Neural crest cell (in vitro differentiated cells): ENCODE measurements at places on chromosomes 1 and 21.

GRCh38 chr1:83583351-83584014 is 415.4 kb downstream of the TTLL7 start:
- DNase-seq, result no peak
- no peaks in the 10 kb centered on the region for H3K27me3 ChIP-seq
- H3K4me1 ChIP-seq, result no peaks in the 10 kb centered on the region
- no peak overlapping the region for H3K4me3 ChIP-seq
- H3K27ac ChIP-seq, result peak overlapping the region; percentile 5

DNA sequence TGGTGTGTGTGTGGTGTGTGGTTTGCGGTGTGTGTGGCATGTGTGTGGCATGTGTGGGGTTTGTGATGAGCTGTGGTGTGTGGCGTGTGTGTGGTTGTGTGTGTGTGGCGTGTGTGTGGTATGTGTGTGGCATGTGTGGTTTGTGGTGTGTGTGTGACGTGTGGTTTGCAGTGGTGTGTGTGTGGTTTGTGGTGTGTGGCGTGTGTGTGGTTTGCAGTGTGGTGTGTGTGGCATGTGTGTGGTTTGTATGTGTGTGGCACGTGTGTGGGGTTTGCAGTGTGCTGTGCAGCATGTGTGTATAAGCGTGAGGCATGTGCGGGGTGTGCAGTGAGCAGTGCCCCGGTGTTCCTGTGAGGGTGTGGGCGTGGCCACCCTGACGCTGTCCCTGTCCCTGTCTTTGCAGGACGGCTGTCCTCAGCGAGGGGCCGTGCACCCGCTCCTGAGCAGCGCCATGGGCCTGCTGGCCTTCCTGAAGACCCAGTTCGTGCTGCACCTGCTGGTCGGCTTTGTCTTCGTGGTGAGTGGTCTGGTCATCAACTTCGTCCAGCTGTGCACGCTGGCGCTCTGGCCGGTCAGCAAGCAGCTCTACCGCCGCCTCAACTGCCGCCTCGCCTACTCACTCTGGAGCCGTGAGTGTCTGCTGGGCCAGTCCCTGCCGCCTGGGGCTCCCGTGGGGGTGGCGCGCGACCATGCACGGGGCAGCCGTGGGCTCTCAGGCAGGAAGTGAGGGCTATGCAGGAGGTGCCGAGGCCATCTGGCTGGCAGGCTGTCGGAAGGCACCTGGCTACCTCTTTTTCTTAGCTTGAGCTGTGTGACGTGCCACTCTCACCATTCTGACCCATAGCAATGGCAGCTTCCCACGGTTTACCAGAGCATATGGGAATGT is 52.6 kb upstream of the TRAPPC10 start:
- no peaks in the 10 kb centered on the region for H3K27me3 ChIP-seq
- H3K27ac ChIP-seq, result no peak overlapping the region
- peaks cover 12% of the 10 kb centered on the region for H3K36me3 ChIP-seq
- H3K4me3 ChIP-seq, result no peak overlapping the region

GRCh38 chr1:228393268-228393701 is 13.3 kb downstream of the TRIM11 start:
- peak overlapping the region; percentile 23 for H3K4me3 ChIP-seq
- DNase-seq, result no peak
- peaks cover 3% of the 10 kb centered on the region for H3K36me3 ChIP-seq
- no peaks in the 10 kb centered on the region for H3K27me3 ChIP-seq
- H3K4me1 ChIP-seq, result no peaks in the 10 kb centered on the region
- no peak overlapping the region for H3K27ac ChIP-seq

- H3K27me3 ChIP-seq, result peaks cover 5% of the 10 kb centered on the region
- peak overlapping the region; percentile 95 for H3K4me3 ChIP-seq
- peak; percentile 48 for DNase-seq
Observed at GRCh38 chr1:211577819-211578639, 932 bp downstream of the SLC30A1 start.

DNA sequence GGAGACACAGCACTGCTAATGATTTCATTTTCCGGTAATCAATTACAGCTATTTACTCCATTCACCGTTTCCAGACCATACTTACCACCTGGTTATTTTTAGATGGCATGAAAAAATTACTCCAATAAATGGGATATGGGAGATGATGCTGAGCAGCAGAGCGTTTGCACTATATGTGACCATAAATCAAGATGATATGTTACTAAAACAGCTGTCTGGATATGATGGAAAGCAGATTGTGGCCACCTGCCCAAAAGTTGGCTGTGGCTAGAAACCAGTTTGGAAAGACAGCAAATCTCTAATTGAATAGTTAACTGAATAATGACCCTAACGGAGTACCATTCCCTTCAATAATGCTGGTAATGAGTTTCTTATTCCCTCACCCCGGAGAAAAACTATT is 22.5 kb upstream of the KCTD3 start:
- DNase-seq, result no peak
- H3K4me3 ChIP-seq, result no peak overlapping the region
- H3K27me3 ChIP-seq, result no peaks in the 10 kb centered on the region
- H3K4me1 ChIP-seq, result no peaks in the 10 kb centered on the region
- no peak overlapping the region for H3K27ac ChIP-seq
- no peaks in the 10 kb centered on the region for H3K36me3 ChIP-seq

- no peaks in the 10 kb centered on the region for H3K36me3 ChIP-seq
- peaks cover 7% of the 10 kb centered on the region for H3K4me1 ChIP-seq
- H3K27ac ChIP-seq, result no peak overlapping the region
- H3K27me3 ChIP-seq, result no peaks in the 10 kb centered on the region
- no peak overlapping the region for H3K4me3 ChIP-seq
- DNase-seq, result no peak
Observed at GRCh38 chr21:38858812-38859205, 53.1 kb downstream of the ETS2 start.

- no peaks in the 10 kb centered on the region for H3K27me3 ChIP-seq
- no peak overlapping the region for H3K27ac ChIP-seq
- H3K4me3 ChIP-seq, result no peak overlapping the region
- no peaks in the 10 kb centered on the region for H3K4me1 ChIP-seq
- DNase-seq, result no peak
Observed at GRCh38 chr1:28540651-28541050, 12.2 kb upstream of the TRNAU1AP start.

DNA sequence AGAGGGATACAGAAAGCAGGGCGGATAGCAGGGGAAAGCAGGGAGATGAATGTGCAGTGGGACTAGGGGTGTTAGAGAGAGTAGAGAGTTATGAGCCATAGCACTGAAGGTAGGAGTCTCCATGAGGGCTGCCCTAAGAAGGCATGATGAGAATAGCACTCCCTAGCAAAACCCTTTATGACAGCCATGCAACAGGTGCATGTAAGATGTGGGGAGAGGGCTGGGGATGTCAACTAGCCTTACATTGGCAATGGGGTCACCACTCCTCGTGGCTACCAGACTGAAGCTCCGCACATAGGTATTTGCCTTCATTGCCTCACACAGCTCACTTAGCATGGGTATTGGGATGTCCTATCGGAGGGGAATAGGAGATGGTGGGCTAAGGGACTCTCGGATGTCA is 4.6 kb downstream of the TMOD4 start:
- DNase-seq, result no peak
- H3K4me3 ChIP-seq, result peak overlapping the region; percentile 13
- H3K4me1 ChIP-seq, result peaks cover 9% of the 10 kb centered on the region
- H3K36me3 ChIP-seq, result peaks cover 7% of the 10 kb centered on the region
- H3K27me3 ChIP-seq, result no peaks in the 10 kb centered on the region

GRCh38 chr1:29883411-29883832 is 647.1 kb downstream of the PTPRU start:
- no peaks in the 10 kb centered on the region for H3K36me3 ChIP-seq
- peaks cover 8% of the 10 kb centered on the region for H3K27me3 ChIP-seq
- no peak overlapping the region for H3K4me3 ChIP-seq

DNA sequence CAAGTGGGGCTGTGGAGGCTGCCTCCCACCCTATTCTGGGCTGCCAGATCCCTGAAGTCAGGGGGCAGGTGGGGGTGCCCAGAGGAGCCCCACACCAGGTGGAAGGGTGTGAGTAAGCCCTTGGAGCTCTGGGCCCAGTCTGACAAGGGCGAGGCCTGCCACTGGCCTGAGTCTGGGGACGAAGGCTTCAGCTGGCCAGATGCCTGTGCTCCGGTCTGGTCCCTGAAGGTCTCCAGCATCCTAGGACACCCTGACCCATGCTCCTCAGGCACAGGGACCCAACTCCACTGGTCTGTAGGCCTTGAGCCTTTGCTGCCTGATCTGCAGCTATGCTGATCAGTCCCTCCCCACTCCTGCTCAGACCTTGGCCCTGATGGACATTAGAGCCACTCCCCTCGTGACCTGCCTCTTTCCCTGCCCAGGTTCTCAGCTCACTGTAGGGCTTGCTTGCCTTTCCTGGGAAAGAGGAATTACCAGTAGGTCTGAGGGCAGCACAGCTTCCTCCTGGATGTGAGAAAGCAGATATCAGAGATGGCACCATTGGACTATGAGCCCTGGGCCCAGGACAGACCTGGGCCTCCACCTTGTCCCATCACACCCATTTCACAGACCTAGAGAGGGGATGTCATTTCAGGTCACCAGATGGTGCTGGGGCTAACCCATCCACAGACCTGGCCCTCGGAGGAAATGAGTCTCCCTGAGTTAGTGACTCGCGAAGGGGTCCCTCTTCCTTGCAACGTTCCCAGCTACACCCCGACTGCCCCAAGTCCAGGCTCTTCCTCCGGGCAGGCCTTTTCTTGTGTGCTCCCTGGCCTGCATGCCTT is 32.8 kb upstream of the CSF3R start:
- H3K4me1 ChIP-seq, result no peaks in the 10 kb centered on the region
- H3K27me3 ChIP-seq, result no peaks in the 10 kb centered on the region

DNA sequence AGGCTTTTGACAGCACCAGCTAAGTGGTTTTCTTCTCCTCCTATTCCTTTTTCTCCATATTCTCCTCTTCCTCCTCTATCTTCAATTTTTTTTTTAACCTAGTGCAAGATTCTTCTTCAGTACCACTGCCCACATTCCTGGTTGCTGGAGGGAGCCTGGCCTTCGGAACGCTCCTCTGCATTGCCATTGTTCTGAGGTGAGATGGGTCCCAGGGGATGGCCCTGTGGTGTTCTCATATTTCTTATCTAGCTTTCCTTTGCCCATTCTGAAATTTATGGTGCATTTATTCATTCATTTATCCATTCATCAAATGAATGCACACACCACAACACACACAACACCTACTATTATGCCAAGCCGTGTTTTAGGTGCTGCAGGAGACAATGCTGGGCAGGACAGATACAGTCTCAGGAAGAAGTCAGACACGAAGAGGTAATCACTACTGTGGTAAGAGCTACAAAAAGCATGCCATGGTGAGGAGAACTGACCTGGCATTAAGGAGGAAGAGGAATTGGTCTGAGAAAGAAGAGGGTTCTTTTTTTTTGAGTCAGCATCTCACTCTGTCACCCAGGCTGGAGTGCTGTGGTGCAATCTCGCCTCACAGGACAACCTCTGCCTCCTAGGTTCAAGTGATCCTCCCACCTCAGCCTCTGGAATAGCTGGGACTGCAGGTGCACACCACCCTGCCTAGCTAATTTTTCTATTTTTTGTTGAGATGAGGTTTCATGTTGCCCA is 47.5 kb upstream of the TDRD10 start:
- peaks cover 3% of the 10 kb centered on the region for H3K27me3 ChIP-seq
- H3K36me3 ChIP-seq, result no peaks in the 10 kb centered on the region
- H3K27ac ChIP-seq, result no peak overlapping the region

GRCh38 chr1:223674119-223674890 is 8.8 kb upstream of the CAPN8 start:
- no peaks in the 10 kb centered on the region for H3K4me1 ChIP-seq
- H3K27ac ChIP-seq, result no peak overlapping the region
- no peak for DNase-seq
- H3K4me3 ChIP-seq, result no peak overlapping the region
- H3K27me3 ChIP-seq, result no peaks in the 10 kb centered on the region
- peaks cover 4% of the 10 kb centered on the region for H3K36me3 ChIP-seq

GRCh38 chr1:160083968-160084770 is 2.8 kb downstream of the KCNJ9 start:
- H3K36me3 ChIP-seq, result peaks cover 7% of the 10 kb centered on the region
- H3K27ac ChIP-seq, result no peak overlapping the region
- peaks cover 74% of the 10 kb centered on the region for H3K27me3 ChIP-seq
- peaks cover 19% of the 10 kb centered on the region for H3K4me1 ChIP-seq

DNA sequence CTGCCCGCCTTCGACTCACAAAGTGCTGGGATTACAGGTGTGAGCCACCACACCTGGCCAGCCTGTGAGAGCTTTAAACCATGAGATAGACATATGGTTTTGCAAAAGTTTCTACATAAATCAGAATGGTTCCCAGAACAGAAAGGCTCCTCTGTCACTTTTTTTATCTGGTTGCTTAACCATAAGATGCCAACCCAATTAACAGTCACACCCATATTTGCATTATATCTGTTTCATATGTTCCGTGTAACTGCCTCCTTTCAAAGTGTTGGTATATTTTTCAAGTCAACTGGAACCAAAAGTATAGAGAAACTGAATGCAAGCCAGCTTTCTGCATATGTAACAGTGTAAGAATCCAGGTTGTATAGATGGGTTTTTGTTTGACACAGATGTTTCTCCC is 23.7 kb upstream of the RCC1 start:
- DNase-seq, result no peak
- no peak overlapping the region for H3K4me3 ChIP-seq
- H3K27ac ChIP-seq, result no peak overlapping the region
- no peaks in the 10 kb centered on the region for H3K27me3 ChIP-seq
- peaks cover 12% of the 10 kb centered on the region for H3K36me3 ChIP-seq
- no peaks in the 10 kb centered on the region for H3K4me1 ChIP-seq

- no peak for DNase-seq
- H3K36me3 ChIP-seq, result no peaks in the 10 kb centered on the region
- H3K27ac ChIP-seq, result no peak overlapping the region
- no peaks in the 10 kb centered on the region for H3K27me3 ChIP-seq
Observed at GRCh38 chr1:115744646-115745275, 23.8 kb downstream of the CASQ2 start.

GRCh38 chr1:180698580-180698979 is 66.8 kb downstream of the XPR1 start:
- H3K27ac ChIP-seq, result no peak overlapping the region
- no peaks in the 10 kb centered on the region for H3K27me3 ChIP-seq
- H3K4me3 ChIP-seq, result no peak overlapping the region
- no peak for DNase-seq

- no peaks in the 10 kb centered on the region for H3K27me3 ChIP-seq
- peaks cover 9% of the 10 kb centered on the region for H3K4me1 ChIP-seq
- no peak overlapping the region for H3K27ac ChIP-seq
- H3K36me3 ChIP-seq, result peaks cover 15% of the 10 kb centered on the region
- no peak overlapping the region for H3K4me3 ChIP-seq
Observed at GRCh38 chr1:204528241-204528640, 12.0 kb downstream of the MDM4 start.

DNA sequence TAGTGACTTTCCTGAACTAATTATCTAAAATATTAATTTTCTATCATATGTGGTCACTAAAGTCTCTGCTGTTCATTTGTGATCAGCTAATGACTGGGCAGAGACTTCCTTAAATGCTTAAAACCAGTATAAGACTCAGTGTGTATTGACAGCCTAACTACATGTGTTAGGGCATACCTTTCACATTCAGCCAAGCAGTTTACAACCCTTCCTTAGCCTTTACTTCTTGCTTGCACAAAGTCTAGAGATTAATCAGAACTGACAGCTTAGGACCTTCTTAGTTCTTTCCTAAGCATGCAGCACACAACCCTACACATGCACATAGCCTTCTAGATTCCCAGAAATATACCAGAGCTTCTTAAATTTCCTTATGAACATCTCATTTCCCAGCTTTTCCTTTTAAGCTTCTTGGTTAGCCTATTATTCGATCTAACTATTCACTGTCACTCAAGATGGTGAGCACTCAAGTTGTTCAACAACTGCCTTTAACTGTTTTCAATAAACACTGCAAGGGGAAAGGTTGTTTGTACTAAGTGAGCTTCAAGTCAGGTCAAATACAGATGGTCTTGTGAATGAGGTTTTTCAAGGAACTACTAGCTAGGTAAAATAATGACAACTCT is 13.4 kb downstream of the EYA3 start:
- no peaks in the 10 kb centered on the region for H3K27me3 ChIP-seq
- no peak overlapping the region for H3K27ac ChIP-seq
